ENCODE measurements at places on chromosomes 7 and 10.

GRCh38 chr10:36717118-36717517 is 408.3 kb upstream of the ANKRD30A start:
- DNase-seq: no peak

DNA sequence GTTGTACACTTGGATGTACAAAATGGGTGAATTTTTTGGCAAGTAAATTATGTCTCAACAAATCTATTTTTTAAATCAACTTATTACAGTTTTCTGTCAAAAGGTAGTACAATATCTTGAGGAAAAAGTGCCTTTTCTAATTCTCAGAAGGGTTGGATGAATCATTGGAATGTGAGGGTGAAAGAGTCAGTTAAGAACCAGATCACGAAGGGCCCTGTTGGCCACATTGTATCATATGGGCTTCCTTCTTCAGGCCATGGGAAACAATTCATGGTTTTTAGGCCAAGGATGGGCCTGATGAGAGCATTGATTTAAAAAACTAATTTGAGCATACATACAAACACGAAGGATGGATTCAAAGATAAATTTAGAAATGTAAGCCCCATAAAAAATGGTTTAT is 503.7 kb downstream of the TNS3 start:
- DNase-seq: no peak

DNA sequence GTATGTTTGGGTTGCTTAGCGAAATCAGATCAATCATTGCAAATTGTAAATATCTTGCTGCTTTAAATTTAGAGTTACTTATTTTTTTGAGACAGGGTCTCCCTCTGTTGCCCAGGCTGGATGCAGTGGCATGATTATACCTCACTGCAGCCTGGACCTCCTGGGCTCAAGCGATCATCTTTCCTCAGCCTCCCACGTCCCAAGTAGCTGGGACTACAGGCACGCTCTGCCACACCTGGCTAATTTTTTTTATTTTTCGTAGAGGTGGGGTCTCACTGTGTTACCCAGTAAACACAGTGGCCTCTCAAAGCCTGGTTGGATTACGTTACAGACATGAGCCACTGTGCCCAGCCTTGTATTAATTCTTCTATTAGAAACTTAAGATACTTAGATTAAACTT is 1.7 kb downstream of the VDAC2 start:
- no peak for DNase-seq

DNA sequence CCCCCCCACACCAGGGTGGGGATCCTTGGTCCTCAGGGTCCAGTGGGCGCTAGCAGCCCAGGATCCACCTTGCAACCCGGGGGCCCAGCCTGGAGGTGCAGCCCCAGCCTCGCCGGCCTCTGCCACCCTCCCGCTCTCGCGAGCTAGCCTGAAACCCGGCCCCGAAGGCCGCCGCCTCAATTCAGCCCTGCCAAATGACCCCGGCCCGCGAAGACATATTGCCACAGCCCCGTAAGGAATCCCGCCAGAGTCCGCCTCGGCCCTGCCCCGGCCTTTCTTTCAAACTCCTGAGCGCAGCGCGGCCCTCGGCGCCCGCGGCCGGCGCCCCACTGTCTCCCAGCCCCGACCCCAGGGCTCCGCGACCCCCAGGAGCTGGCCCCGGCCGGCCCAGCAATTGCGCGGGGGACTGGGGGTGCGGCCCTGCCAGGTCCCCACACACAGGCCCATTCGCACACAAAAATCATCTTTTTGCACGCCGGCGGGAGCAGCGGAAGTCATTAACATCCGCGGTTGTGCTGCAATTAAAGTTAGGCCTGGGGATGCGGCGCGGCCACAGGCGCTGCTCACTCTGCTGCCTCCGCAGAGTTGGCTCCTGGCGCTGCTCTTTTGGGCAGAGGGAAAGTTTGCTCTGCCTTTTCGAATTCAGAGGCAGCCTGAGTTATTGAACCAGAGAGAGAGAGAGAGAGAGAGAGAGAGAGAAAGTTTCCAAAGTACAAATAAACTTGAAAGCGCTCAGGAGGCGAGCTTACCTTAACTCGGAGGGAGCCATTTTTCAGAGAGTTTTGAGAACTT is 4.0 kb downstream of the HOXA5 start:
- no peak for DNase-seq
